Neural crest cell (in vitro differentiated cells): ENCODE measurements at places on chromosomes 3 and 15.
A peak's percentile ranks its signal among the peaks of the same experiment; 100 is the strongest.

- DNase-seq, result no peak
Observed at GRCh38 chr15:92449476-92449875, 55.8 kb downstream of the ST8SIA2 start.

- no peak for DNase-seq
Observed at GRCh38 chr3:119211803-119212202, 28.9 kb downstream of the B4GALT4 start.

- DNase-seq, result no peak
Observed at GRCh38 chr15:67836955-67837354, 2.9 kb downstream of the RNU6-1 start.

- no peak for DNase-seq
Observed at GRCh38 chr15:57950381-57950946, 115.0 kb downstream of the ALDH1A2 start.

DNA sequence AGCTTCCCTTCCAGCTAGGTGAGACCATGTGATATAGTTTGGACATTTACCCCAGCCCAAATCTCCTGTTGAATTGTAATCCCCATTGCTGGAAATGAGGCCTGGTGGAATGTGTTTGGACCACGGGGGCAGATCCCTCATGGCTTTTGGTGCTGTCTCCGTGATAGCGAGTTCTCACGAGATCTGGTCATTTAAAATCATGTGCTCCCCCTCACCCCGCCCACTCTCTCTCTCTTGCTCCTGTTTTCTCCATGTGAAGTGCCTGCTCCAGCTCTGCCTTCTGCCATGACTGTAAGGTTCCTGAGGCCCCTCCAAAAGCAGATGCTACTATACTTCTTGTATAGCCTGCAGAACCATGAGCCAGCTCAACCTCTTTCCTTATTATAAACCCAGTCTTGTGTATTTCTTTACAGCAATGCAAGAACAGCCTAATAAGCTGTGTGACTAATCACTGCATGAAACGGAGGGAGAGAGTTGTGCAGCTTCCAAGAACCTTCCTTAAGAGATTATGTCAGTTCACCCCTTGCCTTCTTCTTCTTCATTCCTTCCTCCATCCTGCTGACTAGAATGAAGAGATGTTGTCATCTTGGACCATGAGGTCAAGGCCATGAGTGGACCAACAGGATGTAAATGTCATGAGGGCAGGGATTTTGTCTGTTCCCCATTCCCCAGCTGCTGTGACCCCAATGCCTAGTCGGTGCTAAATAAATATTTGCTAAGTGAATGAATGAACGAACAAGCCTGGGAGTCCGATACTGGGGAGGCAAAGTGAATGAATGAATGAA lies 91.0 kb downstream of the CPN2 start:
- DNase-seq, result no peak

- no peak for DNase-seq
Observed at GRCh38 chr15:47473832-47474231, 243.5 kb upstream of the SEMA6D start.

- DNase-seq, result no peak
Observed at GRCh38 chr3:171585039-171585438, 124.8 kb upstream of the TNIK start.

- DNase-seq, result no peak
Observed at GRCh38 chr3:127707851-127708411, 35.2 kb downstream of the ABTB1 start.

GRCh38 chr15:90945091-90945490 lies 9.6 kb upstream of the RCCD1 start:
- no peak for DNase-seq

DNA sequence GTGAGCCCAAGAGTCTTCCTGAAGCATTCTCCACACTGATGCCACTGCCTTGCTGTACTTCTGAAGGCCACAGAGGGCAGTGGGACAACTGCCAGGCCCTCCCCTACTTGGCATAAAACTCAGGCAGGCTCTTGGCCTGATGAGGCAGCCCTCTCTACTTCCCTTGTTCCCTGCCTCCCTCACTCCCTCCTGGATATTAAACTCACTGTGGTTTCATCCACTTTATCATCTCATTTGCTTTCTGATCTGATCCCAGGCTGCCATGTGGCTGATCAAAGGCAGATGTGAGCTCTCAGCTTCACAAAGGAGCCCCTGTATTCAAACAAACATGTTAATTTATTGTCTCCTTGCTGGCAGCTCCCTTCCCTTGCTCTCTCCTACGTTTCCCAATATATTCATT lies 533.5 kb downstream of the IGSF11 start:
- DNase-seq, result peak; percentile 16

DNA sequence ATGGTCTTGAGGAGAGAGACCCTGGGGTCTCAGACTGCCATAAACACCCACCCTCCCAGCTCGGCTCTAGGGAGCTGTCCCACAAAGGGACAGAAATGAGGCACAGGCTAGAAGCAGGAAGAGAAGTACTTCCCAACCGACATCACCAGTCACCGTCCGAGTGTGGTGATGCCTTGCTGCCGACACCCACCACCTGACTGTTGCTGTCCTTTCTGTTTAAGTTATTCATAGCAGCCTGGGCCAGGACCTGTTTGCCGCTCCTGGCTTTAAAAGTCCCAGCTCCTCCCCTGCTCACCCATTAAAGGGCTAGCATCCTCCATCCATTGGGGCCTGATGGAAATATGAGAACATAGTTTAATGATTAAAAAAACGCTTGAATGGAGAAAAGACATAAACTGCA lies 13.2 kb upstream of the SPG11 start:
- no peak for DNase-seq

GRCh38 chr3:184738506-184738890 lies 26.6 kb upstream of the MAGEF1 start:
- DNase-seq, result no peak

DNA sequence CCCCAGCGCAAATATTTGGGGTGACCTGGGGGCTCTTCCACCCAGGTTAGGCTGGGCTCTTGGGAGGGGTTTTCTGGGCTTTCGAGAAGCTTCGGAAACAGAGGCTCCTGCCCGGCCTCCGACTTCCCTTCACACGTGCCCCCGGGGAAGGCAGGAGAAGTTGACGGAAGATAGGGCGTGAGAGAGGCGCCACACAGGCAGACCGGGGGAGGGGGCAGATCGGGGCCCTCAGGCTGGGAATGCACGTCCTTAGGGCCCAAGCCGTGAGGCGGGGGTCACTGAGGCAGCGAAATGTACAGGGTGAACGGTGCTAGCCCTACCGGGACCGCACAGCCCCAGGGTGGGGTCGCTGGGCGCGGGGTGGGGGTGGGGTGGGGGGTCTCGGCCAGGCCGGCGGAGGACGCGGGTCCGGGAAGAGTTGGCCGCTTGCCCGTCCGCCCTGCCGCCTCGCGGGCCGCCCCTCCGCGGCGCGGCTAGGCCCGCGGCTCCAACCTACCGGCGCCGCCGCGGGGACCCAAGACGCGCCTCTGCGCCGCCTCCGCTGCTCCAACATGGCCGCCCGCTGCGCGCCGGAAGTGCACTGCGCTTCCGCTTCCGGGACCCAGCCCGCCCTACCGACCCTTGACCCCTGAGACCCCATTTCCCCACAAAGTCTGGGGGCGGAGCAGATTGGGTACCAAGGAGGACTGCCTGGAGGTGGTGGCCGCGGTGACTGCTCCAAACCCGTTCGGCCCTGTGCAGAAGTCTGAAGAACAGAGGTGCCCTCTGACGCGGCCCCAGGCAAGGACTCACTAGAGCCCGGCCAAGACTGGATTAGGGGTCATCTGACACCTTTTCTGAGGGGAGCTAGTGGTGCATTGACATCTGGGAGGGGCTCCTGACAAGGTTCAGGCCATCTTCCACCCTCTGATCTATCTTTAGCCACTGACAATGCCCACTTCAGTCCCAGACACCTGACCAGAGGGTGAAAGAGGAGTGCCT lies at the start of gene CCDC71:
Gene CCDC71 (minus strand): TSS at position 561 of the 981 bp plus-strand sequence. CDS start 2,123 bp downstream, outside the sequence.
- DNase-seq, result peak; percentile 58

DNA sequence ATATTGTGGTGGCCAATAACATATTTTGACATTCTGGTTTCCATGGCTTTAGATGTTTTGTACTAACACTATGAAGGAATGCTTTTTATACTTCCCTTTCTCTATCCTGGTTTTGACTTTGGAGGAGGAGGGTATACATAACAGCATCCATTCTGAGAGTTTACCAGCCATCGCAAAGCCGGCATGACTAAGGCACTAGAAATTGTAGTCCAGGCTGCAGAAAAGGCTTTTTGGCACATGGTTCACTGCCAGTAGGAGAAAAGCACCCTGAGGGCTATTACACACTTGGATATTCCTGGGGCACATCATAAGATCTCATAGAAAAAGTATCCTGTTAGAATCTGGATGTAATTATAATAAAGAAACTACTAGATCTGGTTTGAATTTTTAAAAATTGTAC lies 101.8 kb downstream of the STT3B start:
- DNase-seq, result no peak

- DNase-seq, result no peak
Observed at GRCh38 chr3:72322264-72322976, 525.8 kb downstream of the SHQ1 start.
